Right renal cortex interstitium (tissue), 3 donors: ENCODE measurements at places on chromosomes 3 and 15. TPM values are rescaled to one million over a fixed set of nuclear protein-coding genes. Genes with fewer than 3 reads are reported as not detected.

DNA sequence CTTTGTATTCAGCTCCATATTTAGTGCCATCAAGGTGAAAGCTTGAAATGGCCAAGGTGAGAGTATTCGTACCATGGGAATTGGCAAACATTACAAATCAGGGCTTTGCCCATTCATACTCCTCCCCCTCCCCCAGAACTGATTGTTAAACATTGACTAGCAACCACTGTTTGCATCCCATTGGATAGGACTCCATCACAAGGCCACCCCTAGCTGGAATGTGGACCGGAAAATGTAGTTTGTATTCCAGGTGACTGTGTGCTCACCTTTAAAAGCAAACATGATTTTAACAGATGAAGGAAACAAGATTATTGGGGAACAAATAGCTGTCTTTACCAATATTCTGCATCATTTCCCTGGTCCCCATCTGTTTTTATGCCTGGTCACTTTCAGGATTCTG, 14.1 kb downstream of the ST3GAL6 start:
- DNase-seq, result no peak

DNA sequence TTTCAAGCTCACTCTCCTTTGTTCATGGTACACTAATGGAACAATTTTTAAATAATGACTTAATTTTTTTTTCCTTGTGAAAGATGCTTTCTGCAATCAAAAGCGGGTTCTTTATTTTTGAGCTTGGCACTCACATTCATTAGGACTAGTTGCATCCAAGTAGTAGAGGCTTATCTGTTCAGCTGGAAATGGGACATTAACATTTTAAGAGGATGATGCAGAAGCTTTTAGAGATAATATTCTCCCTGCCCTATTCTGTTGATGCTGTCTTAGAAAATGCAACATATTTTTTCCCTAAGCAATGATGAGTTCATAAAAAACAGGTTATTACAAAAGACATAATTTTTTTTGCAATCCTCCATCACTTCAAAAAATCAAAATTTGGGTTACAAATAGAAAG, 900.6 kb downstream of the NTRK3 start:
- no peak for DNase-seq

DNA sequence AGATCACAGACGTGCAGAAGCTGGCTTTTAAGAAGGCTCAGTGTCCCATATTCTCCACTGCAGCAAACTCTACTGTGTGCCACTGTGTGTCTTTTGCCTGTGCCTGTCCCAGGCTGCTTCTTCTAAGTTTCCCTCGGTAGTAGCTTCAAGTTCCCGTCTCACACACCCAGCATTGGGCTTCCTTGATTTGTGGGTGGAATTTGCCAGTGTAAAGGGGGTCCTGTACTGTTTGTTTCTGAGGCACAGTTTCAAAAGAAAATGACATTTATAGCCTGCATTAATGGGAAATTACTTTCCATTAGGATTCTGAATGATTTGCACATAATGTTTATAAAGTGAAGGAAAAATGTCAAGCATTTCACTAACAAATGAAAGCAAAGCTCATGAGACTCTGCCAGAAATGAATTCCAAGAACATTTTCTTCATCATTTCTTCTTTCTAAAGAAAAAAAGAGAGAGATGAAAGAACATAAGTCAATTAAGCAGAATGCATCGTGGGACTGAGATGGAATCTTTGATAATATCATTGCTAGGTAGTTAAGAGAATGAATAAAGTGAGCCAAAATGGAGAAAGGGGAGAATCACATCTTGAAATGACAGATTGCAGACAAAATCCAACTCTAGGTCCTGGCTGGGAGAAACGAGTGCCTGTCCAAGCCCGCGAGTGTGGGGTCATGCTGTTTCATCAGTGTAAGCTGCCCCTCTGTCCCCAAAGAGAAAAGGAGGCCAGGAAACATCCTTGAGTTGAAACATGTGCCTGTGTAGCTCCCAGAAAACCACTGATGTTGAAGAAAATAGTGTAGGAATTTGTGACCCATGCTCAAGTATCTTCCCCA, 48.6 kb upstream of the ADAMTSL3 start:
- no peak for DNase-seq

GRCh38 chr3:142945023-142945422, 18.5 kb downstream of the PAQR9 start:
- DNase-seq, result no peak

DNA sequence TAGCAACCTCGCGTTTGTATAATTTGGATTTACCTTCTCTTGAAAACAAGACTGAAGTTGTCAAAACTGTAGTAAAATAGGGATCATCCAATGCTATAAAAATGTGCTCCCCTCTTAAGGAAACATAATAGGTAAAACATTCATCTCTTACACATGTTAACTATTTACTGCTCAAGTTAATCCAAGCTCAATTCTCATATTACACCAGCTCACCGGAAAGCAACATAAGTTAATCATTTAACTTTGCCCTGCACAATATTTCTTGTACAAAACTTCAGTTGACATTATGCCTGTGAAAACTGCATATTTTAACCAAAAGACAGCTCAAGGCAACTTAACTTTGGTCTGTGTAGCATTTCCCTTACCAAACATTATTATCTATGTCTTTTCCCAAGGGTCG, 634.2 kb downstream of the NAALADL2 start:
- DNase-seq, result no peak

DNA sequence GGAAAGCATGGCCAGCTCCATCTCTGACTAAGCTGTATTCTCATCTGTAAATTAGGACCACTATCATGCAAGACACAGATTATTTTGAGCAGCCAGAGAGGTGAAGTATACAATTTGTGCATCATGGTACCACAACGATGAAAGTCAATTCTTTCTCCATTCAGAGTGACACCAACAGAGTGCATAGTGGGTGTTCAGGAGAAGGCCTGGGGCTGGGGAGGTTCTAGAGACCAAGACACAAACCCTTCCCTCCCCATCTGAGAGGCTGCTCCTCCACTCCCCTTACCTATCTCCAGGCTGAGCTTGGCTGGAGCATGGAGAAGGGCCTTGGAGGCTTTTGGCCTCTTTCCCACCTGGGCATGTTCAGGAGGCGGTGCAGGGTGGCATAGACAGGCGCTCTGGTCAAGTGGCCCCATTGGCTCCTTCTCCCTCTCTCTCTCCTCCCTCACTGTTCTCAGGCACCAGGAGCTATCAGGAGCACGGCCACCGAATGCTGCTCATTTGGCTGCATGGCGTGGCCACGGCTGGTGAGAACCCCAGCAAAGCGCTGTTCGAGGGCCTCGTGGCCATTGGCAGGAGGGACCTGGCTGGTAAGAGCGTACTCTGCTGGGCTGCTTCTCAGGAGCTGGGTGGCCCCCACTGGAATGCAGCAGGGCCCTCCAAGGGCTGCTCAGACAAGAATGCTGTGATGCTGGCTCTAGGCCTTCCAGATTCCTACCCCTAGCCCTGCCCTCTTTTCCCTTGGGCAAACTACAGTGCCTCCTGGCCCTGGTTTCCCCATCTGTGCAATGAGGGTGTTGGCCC, 37.9 kb downstream of the ANKDD1A start:
- DNase-seq, result no peak

- DNase-seq, result no peak
Observed at GRCh38 chr3:112858410-112859069, 11.9 kb upstream of the CD200R1L start.

DNA sequence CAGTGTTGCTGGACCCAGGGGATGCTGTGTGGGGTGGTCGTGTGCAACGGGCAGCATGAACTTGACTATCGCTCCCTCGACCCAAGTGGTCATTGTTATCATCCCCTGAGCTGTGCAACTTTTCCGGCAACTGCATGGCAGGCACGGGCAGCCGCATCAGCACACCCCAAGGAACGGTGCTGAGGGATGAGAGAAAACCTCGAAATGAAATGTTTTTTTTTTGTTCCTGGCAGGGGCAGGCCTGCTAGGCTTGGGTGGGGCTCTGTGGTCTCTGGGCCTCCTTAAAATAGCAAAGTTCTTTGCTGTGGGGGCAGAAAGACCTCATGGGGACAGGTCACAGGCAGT, 51.4 kb downstream of the CORO2B start:
- DNase-seq, result no peak

- DNase-seq, result no peak
Observed at GRCh38 chr3:12188681-12189287, 30.1 kb upstream of the TIMP4 start.

Gene CELSR3
- polyA plus RNA-seq, result 0.76 TPM

Gene CFAP92
- 1.8 TPM for polyA plus RNA-seq
